ENCODE measurements at places on chromosomes 7 and 10.
A peak's percentile ranks its signal among the peaks of the same experiment; 100 is the strongest.

- DNase-seq = no peak
Observed at GRCh38 chr7:101564778-101565211, 64.3 kb downstream of the MYL10 start.

DNA sequence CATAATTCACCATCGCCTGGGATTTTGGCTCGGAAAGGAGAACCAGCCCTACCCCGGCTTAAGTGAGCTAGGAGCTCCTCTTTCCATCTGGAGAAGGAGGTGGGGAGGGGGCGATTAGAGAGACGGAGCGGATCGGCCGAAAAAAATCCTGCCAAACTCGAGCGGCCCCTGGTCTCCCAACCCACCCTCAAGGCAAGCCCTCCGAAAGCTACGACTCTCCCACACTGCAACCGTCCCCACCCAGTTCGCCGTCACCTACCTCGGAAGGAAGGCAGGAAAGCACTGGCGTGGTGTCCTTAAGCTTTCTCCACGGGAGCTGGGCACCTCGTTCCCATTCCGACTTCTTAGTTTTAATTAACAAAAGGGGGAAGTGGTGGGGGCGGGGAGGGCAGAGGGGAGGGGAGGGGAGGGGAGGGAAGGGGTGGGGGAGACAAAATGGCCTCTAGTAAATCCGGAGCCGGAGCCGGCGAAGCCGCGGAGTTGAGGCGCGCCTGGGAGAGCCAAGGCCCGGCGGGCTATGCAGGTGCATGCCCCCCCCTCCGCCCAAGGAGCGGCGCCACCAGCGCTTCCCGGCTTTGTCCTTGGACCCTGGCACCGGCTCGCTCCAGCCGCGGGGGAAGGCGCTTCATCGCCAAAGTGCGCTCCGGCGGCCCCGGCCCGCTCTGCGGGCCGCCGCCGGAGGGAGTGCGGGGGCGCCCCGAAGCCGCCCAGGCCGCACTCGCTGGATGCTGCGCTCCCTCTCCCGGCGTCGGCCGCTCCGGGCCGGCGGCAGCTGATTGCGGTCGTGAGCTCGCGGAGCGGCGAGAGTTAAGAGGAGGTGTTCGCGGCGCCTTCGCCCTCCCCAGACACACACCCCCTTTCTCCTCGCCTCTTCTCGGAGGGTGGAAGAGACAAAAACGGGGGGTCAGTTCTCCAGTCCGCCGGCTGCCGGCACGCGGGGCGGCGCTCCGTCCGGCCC is at the start of gene LRRC4:
Gene LRRC4 (minus strand): TSS at position 784 of the 958 bp plus-strand sequence. CDS start 797 bp downstream, outside the sequence.
- peak; percentile 2 for DNase-seq

GRCh38 chr7:84108787-84109186 is 85.8 kb downstream of the SEMA3A start:
- no peak for DNase-seq

DNA sequence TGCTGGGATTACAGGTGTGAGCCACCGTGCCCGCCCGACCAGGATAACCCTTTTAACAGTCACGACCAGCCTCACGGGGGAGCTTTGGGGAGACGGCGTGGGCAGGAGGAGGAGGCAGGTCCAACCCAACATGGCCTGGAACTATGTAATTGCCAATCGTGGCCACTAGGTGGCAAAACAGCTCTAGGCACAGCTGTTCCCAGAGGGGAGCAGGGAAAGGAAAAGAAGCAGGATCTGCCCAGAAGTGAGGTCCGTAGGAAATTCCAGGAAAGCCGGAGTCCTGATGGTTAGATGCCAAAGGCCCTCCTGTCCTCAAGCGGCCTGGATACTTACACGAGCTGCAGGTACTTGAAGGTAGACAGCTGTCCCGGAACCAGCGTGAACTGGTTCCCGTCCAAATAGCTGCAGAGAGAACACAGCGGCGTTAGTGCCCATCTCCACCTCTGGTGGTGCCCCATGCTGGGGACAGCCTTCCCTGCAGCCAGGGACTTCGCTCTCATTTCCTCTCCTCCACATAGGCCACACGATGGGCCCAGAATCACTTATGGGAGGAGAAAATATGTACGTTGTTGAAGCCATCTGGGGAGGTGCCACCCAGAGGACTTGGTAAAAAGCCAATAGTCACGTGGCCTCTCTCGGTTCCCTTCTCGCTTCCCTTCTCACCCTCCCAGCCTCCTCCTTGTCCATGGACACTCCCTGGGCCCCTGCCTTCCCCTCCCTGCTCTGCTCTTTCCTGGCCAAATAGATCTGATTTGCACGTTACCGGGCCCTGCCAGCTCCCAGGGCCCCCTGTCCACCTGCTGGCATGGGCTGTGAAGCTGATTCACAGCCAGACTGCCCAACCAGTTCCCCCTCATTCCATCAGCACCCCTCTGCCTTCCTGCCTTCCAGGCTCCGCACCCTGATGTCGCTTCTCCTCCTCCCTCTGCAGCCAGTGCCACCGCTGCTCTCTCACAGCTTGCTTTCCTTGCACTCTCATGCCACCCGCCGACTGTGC is 148.1 kb downstream of the SLIT1 start:
- peak; percentile 40 for DNase-seq

- peak; percentile 77 for DNase-seq
Observed at GRCh38 chr7:35799846-35800717, 775 bp upstream of the SEPTIN7 start.

- no peak for DNase-seq
Observed at GRCh38 chr10:86673827-86674581, 5.7 kb downstream of the LDB3 start.

GRCh38 chr10:58625070-58625469 is 112.4 kb downstream of the BICC1 start:
- DNase-seq = no peak

DNA sequence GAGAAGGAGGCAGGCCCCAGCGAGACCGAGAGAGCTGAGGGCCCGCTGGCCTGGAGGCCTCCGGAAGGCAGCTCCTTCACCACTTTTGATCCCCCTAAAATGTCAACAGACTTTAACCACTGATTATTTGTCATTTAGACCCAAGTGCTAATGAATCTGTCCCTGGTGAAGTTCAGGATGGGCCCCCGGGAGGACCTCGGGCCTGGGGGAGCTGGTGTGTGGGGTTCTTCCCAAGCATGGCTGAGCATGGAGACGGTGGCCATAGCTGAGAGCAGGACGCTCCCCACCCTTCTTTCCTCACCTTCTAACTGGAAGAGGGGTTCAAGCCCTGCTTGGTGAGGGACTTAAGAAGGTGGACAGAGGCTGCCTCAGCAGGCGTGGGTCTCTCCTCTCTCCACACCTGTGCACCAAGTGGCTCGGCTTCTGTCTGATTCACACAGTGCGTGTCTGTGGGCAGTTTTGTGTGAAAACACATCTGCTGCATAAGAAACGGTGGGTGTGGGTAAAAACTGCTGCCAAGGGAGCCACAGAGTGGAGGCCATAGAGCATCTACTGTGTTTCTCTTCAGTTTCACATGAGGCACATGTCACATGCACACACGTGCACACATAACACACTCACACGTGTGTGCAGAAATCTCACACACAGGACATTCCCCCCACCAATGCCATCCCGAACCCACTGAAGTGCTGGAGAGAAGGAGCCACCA is 53.5 kb upstream of the VIPR2 start:
- DNase-seq = no peak

- no peak for DNase-seq
Observed at GRCh38 chr7:122588621-122589020, 110.3 kb downstream of the RNF133 start.

GRCh38 chr7:143369678-143370651 is 7.5 kb upstream of the FAM131B start:
- no peak for DNase-seq

All from activated naive CD4-positive, alpha-beta T cell (primary cell).